H1 (cell line): ENCODE measurements at places on chromosomes 5 and 9. TPM values are rescaled to one million over a fixed set of nuclear protein-coding genes. Genes with fewer than 3 reads are reported as not detected.

DOCK2 gene
- total RNA-seq, result 5.7 and 8.5 TPM in 2 replicates

KCNN2 gene
- total RNA-seq, result 18.6 and 19.4 TPM in 2 replicates

DNA sequence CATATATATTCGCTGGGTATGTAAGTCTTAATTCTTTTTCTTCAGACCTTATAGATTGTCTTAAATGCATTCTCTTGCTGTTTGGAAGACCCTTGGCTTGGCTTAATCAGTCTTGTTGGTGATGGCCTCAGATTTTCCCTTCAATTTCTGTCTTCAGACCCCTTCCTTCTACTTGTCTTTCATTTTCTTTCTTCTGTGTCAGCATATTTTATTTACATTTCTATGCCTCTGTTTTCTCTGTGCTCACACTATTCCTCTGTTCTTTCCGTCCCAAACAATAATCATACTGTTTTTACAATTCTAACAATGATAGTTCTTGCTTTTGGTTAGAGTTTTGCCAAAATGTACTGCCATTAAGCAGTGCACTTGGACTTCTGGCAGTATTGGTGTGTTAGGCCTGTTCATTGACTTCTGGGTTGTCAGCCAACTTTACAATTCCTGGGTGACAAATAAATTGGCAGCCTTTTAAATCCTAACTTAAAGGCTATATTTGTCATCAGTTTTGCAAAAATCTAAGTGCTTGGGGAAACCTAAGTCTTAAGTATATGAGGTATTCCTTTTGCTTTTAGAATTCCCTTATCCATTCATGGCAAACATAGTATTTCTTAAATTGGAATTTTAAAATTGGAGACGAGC, 8.0 kb downstream of the SRFBP1 start:
- DNase-seq, result no peak

- no peak for DNase-seq
These were observed 10.6 kb upstream of the NNT start for GRCh38 chr5:43592363-43592762.

DNA sequence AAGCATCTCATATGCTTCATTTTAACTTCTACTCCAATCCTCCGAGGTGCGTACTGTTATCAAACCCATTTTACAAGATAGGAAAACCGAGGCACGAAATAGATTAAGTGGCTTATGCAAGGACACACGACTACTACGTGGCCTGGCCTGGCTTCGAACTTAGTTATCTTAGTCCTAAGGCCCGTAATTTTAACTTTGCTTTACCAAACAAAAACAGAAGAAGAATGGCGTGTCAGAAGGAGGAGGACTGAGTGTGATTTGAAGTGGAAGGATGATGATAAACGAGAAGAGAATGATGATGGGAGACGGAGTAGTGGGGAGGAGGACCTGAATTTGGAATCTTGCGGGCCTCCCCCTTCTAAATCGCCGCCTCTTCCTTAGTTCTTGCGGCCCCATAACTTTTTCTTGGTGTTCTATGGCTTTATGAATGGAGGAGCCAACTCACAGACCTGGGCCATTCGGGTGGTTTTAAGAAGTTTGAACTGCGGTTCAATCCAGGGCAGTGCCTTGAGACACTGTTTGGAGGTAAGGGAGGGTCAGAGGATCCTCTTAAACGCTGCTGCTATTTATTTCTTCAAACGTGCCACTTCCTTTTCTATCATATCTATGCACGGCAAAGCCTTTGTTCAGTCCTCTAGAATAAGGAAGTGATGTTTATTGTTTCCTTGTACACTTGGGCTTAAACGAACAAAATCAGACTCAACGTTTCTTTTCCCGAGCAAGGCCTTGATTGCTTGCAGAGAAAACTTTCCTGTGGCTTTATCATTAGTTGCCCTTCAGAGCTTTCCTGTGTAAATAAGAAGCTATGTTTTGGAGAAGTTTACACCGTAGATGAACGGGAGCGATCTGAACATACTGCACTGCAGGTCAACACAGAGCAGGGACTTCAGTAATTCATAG, 795 bp downstream of the CNOT8 start:
- no peak for DNase-seq

GRCh38 chr5:110104726-110105669, 415.3 kb downstream of the MAN2A1 start:
- no peak for DNase-seq

GRCh38 chr5:141772281-141772680, 90.3 kb upstream of the ARAP3 start:
- DNase-seq, result no peak
